ENCODE measurements at places on chromosomes 1 and 21.

DNA sequence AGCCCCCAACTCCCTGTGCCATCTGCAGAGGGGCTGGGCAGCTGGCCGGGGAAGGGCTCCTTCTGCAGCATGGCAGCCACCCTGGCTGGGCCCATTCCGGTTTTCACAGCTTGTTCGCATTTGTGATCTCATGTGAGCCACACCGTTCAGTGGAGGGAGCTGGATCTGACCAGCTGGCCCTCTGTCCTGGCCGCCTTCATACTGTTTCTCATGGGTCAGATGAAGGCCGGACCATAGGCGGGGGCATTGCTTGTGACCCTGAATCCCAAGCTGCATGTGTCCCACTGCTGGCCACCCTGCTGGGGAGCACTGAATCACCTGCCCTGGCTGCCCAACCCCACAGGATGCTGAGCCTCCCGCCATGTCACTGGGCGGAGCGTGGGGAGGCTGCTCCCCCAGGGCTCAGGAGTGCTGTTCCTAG lies 36.4 kb upstream of the PRSS38 start:
- no peak for DNase-seq

- no peak for DNase-seq
Measured at GRCh38 chr21:29407571-29407970, 108.8 kb downstream of the BACH1 start.

- no peak for DNase-seq
Measured at GRCh38 chr1:186091222-186091720, 283.8 kb downstream of the TPR start.

GRCh38 chr1:111988743-111989453 lies 570 bp downstream of the KCND3 start:
- no peak for DNase-seq

DNA sequence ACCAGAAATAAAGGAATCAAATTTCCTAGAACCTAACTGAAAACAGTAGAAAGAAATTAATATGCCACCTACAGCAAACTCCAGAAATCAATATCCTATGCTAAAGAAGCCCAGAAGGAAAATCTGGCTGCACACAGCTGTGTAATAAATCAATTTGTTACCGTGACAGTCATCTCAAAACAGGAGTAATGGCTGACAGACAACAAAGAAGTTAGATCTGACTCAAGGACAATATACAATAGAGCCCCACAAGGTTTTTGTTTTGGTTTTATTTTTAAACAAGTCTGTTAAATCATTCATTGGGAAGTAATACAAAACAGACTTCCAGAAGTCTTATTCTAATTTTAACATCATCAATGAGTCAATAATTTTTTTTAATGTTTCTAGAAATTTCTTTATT lies 168.4 kb downstream of the RERE start:
- no peak for DNase-seq

Measured in pons (tissue), 1 donor.